ENCODE measurements at places on chromosomes 12 and 14.

GRCh38 chr12:128819293-128820144, 4.2 kb downstream of the SLC15A4 start:
- no peak for DNase-seq

DNA sequence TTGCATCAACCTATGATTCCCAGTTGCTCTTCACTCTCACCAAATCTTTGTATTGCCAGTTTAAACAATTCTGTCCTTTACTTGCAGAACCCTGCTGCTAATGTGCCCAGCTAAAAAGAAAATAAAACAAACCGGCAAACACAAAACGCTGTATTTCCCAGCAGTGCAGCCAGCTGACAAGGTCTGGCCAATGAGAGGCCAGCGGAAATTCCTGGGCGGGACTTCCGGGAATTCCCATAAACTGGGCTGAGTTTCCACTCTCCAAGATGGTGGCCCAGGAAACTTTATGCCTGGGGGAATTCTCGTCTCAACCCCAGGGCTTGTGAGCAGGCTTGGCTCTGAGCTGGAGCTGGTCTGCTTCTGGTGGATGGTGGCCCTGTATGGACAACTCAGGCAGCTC, 807.3 kb upstream of the TMEM132C start:
- DNase-seq, result no peak

- DNase-seq, result no peak
Observed at GRCh38 chr14:59435987-59436386, 29.2 kb downstream of the GPR135 start.

DNA sequence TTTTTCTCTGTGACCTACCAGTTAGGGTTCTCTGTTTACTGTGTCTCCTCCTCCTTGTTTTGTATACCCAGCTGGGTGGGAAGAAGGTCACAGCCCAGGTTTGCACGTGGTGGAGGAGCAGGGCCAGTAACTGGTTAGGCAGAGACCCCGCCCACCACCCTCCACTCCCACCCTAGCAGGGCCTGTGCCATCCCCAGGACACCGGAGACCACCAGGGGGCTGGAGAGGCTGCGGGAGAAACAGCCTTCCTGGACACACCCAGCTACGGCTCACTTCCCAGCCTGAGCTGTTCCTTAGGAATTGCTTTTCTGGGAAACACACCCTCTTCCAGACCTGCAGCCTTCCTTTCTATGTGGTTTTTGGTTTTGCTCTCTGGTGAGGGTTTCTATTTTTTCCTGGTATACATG, 21.1 kb downstream of the BDKRB2 start:
- DNase-seq, result no peak

DNA sequence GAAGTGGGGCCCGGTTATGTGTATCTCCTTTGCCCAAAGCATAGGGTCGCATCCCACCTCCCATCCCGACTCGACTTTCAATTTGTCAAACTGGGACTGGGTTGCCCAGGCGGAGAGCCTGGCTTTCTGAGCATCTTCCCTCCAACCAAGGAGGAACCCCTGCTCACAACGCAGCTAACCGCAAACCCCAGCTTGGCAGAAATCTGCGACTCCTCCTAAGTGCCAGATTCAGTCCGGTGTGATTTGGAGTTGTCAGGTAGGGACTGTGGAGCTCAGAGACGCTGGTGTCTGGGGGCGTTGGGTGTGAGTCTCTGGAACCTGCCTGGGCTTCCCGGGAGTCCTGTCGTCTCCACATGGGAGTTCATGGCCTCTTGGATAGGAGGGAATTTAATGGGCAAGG, 1126.7 kb downstream of the AACS start:
- DNase-seq, result no peak

DNA sequence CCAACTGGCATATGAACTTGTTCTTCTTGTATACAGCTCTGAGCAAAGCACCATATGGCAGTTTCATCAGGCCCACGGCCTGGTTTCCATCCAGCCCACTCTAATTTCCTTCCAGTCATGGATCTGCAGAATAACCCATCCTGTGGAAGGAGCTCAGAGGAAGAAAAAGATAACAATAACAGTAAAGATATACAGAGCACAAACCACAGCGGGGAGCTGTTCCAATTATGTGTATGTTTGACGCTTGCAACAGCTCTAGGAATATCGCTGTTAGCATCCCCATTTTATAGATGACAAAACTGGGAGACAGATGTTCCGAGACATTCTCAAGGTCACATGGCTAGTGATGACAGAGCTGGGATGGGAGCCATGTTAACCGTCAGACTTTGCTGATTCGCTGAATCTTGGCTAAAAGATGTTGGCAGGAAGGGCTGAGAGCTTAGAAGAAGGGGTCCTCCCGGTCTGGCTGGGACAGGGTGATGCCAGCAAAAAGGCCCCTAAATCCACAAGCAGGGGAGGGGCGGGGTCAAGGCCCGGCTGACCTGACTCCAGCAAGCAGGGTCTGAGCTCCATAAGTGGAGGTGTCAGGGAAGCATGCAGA, 34.4 kb upstream of the CIPC start:
- no peak for DNase-seq

All from activated T-helper 9 cell treated with anti-CD3 and anti-CD28 coated beads, Interleukin-2, amount 50 U/mL, for 16 hours (primary cell).